ENCODE measurements at places on chromosomes 5 and 9.

- no peak for DNase-seq
Measured at GRCh38 chr9:114098021-114098935, 814 bp downstream of the KIF12 start.

GRCh38 chr9:131045300-131046092 is 36.5 kb downstream of the LAMC3 start:
- DNase-seq = no peak

DNA sequence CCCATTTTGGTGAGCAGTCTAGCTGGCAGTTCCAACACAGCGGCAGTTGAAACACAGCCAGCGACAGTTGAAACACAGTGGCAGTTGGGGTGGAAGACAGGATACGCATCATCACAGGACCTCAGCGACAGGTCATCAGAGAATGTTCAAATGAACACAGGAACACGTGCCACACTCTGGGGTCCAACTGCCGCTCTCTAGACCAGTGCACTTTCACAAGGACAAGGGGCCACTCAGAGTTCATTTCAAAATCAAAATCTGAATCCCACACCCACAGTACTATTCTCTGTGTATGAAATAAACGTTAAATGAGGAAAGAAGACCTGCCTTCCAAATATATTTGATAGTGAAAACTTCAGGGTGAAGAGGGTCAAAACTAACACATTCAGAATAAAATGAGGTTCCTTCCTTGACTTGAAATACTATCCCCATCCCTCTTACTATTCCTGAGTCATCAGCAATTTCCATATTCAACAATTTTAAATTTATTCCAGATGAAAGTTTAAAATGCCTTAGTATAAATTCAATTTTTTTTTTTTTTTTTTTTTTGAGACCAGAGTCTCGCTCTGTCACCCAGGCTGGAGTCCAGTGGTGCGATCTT is 53.0 kb upstream of the SIMC1 start:
- DNase-seq = no peak

GRCh38 chr5:80740999-80741398 is 86.2 kb upstream of the DHFR start:
- DNase-seq = no peak

GRCh38 chr5:106545325-106545724 is 1125.4 kb downstream of the EFNA5 start:
- no peak for DNase-seq

GRCh38 chr9:123544007-123544827 is 188.2 kb downstream of the CRB2 start:
- DNase-seq = no peak

DNA sequence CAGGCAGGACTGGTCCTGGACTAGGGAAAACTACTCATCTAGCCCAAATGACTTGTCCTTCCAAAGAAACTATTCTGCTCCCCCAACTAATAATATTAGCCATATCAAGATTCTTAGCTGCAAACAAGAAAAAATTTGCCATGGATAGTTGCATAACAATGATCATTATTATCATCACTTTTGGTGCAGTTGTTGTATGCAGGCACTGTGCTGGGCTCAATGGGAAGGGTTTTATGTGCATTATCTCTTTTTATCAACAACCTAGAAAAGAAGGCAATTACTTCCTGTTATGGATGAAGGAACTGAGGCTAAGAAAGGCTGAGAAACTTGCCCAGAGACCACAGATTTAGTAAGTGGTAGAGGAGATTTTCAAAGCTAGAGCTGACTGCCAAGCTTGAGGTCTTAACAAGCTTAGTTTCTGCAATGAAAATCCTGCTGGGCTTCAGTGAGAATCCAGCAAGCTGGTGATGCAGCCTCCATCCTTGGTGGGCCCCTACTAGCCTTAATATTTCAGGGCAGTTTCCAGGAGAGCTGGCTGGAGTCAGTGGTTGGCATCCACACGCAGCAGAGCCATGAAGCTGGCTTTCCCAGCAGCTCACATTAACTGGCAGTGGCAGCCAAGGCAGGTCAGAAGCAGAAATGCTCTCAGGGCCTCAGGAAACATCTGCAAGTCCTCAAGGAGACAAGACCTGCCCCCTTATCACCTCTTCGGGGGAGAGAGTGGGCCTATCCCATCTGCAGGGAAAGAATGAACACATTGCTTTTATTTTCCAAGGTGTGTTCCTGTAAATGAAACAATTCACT is 20.5 kb upstream of the MEGF9 start:
- no peak for DNase-seq

DNA sequence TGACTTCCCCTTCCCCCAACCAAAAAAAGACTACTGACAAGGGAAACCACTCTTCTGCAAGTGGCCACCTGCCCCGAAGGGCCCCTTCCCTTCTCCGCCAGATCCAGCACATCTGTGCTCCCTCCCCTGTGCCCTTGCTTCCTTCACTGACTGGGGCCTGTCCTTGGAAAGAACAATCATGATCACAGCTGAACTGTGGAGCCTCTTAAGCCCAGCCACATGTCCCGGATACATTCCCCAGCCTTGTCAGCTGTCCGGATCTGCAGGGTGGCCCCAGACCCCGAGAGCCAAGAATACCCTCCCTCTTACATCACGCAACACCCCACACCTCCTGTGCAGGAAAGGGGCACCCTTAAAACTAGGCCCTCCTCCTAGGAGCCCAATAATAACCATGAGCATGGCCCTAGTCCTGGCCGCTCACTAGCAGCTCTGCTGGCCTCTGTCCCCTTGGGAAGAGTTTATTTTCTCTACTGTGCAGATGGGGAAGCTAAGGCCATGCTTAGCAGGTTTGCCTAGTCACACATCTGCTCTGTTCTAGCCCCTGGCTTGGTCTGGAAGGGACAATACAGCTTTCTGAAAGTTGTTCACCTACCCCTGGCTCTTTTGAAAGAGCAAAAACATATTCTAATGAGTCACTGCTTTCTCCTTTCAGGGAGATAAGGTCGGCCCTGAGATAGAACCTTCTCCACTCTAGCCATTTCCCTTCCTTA is 3.8 kb downstream of the SPRY4 start:
- DNase-seq = no peak

DNA sequence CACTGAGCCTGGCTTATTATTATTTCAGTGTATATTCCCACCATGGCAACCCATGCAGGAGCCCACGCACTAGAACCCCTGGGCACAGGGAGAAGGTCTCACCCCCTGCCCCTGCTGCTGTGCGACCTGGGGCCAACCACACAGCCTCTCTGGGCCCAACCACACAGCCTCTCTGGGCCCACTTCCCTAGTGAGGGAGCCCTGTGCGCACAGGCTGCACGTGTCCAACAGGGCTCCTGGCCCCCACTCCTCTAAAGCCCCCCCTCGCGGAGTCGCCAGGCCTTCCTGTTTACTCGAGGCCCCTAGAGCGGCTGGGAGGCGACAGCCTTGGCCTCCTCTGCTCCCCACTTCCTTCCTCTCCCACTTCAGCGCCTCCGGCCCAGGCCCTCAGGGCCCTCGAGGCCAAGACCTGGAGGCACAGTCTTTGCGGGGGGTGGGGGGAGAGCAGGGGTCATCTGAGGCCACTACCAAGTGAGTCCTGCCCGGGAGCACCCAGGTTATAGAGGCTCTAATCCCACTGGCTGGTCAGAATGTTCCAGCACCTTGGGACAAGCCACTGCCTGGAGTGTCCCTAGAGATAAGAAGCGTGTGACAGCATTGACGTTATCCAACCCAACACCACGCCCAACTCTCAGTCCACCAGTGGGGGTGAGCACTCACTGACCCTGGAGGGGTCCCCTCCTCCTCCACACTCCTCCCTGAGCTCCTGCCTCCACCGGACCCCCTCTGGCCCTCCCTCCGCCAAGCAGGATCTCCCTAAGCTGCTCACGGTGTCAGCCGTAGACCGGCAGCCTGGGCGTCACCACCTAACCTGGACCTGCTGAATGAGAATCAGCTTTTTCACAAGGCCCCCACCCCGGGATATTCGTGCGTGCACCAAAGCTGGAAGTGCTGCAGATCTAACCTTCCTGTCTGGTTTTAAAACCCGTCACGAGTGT is 7.9 kb upstream of the ENG start:
- DNase-seq = no peak

- DNase-seq = no peak
Measured at GRCh38 chr5:158877124-158877581, 222.6 kb downstream of the EBF1 start.

- DNase-seq = no peak
Measured at GRCh38 chr5:118314931-118315330, 673.4 kb downstream of the DTWD2 start.

DNA sequence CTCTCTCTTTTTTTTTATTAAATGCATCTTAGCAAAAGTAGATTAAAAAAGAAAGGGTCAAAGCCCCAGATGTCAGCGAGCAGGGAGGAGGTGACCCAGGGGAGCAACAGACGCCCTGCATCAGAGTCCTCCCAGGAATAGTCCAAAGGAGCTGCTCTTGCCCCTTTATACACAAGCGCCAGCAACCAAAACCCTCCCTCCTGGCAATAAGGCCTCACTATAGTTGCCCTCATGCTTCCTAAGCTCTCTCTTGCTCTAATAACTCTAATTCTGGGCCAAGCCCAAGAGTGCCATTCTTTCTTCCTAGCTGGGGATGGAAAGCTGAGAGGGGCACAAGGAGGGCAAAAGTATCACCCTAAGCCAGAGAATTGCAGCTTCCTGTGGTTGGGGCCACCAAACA is 26.3 kb downstream of the PCDHGC5 start:
- DNase-seq = no peak

DNA sequence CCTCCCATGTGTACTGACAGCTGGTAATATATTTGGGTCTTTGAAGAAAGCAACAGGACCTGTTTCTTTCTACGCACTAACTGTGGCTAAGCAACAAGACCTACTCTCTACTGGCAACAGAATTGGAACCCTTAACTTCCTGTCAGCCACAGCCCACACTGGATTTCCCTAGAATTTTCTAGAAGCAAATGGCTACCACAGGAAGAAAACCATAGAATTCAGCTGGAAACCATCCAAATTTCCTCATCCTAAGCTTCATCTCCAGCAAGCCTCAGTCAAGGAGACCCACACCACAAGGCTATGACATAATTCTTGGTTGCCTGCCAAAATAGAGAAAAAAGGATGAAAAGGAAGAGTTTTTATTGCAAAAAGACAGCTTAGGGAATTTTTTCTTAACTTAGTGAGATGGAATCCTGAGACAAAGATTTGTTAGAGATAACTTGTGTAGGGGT is 171.8 kb upstream of the TNC start:
- no peak for DNase-seq

DNA sequence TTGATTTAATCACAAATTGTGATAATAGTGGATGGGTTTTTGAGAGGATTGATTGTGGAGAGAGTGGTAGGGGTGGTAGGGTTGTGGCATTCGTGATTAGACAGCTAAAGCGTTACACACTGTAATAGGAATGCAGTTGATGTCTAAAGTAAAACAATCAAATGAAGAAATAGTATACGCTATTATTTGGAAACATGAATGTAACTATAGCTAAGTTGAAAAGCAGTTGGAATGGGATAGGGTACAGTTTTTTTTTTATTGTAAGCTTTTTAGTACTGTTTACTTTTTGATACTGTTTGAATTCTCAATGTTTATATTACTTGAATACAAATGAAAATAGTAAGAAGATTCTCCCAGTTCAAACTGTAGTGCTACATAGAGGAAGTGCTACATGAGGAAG is 51.8 kb downstream of the RANBP17 start:
- DNase-seq = no peak

GRCh38 chr5:95274011-95274410 is 10.9 kb downstream of the MCTP1 start:
- DNase-seq = no peak

- DNase-seq = no peak
Measured at GRCh38 chr5:93924628-93925027, 183.2 kb upstream of the POU5F2 start.

GRCh38 chr5:1840741-1841521 is 39.7 kb downstream of the NDUFS6 start:
- no peak for DNase-seq

DNA sequence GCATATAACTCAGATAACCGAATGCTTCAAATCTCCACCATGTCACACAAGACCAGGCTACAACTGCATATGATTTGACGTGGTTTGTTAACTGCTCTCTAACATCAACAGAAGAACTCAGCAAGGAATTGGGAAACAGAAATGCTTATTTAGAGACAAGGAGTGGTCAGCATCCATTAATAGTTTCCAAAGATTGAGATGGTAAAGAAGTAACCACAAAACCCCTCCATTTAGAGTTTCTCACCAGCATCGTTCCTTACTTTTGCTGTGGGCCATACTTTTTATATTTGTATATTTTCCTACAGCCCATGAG is 25.2 kb downstream of the DPYSL3 start:
- no peak for DNase-seq

GRCh38 chr9:114889802-114890224 is 40.6 kb downstream of the TNFSF8 start:
- no peak for DNase-seq

GRCh38 chr5:168001318-168001717 is 290.1 kb upstream of the WWC1 start:
- DNase-seq = no peak

GRCh38 chr9:124016175-124017050 is 4.8 kb downstream of the LHX2 start:
- DNase-seq = no peak

GRCh38 chr5:81601919-81602318 is 149.0 kb downstream of the SSBP2 start:
- no peak for DNase-seq

DNA sequence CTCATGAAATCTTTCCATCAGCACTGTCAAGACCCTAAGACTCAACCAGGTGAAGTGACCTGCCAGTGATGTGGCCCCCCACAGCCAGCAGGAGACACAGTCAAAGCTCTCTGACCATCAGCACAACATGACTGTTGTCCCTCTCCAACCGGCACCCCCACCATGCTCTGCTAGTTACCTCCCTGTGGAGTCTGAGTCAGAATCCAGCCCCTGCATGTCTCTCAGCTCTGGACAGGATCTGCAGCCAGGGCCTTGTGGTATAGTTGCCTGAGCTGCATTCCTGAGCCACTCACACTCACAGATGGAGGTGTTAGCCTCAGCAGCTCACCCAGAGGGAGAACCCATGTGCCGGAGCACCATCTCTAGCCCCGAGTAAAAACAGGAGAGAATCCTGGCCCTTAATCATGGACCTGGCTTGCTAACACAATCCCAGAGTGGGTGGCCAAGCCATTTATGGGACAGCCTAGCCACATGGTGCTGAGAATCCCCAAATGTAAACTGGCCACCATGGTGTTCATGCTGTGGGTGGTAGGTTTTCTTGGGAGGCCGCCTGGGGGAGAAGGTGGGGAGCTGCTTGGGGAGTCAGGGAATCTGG is 237.8 kb downstream of the PAPPA start:
- no peak for DNase-seq

DNA sequence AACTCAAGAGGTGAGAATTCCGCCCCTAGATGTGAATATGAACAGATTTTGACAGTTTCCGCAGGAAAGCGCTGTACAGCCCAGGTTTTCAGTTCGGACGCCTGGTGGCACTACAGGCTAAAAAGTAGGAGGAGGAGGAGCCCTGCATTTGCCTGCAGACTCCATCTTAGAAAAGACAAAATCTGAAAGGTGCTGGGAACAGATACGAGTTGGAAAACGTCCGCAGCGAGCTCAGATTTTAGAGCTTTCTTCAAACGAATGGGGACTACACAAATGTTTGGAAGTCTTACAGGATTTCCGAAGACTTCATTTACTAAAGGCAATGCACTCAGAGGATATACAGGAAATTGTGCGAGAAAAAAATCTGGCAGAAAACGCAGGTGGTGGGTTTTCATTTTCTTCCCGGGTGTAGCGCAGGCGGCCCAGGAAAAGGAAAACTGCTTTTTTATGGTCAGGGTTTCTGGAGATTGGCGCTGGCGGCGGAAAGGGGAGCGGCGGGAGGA is 9.9 kb upstream of the PCDHB2 start:
- no peak for DNase-seq
